Fibroblast of skin of left quadriceps (primary cell): ENCODE measurements at places on chromosomes 2 and 18.

- DNase-seq: peak; percentile 45
These were observed 214.2 kb downstream of the PTGR3 start for GRCh38 chr18:74994502-74995418.

DNA sequence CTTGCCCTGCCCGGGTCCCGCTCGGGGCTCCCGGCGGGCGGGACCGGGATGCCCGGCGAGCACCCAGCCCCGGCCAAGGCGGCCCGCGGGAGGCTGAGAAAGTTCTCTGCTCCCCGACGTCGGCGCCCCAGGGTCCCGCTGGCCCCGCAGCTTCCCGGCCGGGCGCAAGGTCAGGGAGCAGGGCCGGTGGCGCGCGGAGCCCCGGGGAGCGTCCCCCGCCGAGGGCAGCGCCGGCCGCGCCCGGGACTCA, 331 bp downstream of the SERPINE2 start:
- DNase-seq: no peak

DNA sequence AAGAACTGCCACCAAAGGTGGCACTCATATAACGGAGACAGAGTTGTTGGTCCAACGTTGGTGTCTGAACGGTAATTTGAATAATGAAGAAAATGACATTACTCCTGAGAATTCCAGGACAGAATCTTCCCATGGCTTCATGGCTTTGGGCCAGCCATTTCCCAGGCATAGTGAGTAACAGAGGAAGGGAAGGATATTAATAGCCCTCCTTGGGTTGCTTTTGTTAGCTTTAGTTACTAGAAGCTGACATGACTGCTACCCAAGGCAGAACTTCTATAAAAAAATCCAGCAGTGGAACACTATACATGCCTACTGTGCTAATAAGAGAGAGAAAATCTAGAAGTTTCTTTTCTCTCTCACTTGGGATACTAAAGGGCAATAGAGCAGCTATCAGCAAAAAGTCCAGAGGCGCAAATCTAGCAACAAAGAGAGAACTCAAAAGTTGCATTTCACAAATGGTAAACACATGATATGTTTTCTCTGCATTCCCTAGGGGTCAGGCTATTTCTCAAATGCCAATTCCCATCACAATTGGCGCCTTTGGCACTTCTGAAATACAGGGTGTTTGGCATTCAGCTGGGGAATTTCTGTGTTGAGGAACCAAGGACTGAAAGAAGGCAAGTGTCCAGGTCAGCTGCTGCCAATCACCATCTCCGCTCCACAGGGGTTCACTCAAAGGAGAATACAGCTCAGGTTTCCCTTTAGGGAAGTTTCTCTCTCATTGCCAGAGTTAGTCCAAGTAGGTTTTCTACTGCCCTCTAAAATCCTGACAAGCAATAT, 160.8 kb upstream of the KYNU start:
- DNase-seq: peak; percentile 37

DNA sequence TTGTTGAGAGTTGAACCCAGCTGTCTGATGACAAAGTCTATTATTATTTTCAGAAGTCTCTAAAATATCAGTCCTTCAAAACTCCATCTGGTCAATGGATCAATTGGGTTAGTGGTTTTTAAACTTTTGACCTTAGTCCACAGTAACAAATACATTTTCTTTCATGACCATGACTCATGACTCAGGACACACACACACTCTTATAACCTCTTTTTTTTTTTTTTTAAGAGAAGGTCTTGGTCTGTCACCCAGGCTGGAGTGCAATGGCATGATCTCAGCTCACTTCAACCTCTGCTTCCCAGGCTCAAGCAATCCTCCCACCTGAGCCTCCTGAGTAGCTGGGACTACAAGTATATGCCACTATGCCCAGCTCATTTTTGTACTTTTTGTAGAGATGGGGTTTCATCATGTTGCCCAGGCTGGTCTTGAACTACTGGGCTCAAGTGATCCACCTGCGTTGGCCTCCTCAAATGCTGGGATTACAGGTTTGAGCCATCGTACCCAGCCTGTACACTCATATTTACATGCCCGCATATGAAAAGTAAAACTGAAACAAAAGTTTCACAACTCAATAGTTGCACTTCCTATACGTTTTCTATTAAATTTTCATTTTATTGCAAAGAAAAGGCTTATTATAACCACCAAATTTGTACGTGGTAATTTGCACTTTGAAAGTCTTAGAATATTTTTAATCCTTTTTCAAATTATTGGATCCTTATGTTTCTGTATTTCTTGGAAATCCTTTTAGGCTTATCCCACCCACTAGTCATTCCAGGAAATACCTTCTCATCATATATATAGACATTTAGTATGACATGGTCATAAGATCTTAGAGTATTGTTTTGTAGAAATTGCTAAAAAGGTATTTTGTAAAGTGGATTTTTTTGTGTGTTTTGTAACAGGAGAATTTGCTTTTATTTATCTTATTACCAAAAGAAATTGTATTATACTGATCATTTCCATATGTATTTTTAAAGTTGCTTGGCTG, 199.0 kb downstream of the LPIN1 start:
- DNase-seq: no peak

- no peak for DNase-seq
These were observed 71.0 kb downstream of the NOL4 start for GRCh38 chr18:34153711-34154110.

DNA sequence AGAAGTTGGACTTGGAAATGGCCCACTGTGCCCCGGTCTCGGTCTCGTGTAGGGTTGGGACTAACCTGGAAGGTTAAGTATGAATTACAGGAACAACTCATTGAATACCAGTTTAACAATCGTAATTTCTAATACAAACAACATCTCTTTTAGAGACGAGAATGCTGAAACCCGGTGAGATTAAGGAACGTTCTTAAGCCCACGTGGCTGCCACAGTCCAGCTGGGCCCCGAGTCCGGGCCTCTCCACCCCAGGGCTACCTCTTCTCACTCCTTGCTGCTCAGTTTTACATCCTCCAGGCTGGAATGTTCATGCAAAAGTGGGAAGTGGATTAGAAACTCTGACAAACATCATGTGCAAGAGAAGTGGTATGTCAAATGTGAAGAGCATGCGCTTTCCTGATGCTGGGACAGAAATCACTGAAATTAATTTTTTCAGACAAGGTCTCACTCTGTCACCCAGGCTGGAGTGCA, 29.4 kb downstream of the NGEF start:
- DNase-seq: no peak

GRCh38 chr2:217738061-217738460, 264.7 kb downstream of the TNS1 start:
- DNase-seq: no peak

DNA sequence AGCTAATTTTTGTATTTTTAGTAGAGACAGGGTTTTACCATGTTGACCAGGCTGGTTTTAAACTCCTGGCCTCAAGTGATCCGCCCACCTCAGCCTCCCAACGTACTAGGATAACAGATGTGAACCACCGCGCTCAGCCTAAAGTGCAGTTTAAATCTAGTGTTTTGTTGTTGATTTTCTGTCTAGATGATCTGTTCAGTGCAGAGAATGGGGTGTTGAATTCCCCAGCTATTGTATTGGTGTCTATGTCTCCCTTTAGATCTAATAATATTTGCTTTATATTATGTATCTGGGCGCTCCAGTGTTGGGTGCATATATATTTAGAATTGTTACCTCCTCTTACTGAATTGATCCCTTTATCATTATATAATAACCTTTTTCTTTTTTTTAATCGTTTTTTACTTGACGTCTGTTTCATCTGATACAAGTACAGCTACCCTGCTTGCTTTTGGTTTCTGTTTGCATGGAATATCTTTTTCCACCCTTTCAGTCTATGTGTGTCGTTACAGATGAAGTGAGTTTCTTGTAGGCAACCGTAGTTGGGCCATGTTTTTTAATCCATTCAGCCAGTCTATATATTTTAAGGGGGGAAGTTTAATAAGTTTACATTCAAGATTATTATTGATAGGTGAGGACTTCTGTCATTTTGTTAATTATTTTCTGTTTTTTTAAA, 34.3 kb downstream of the GALM start:
- DNase-seq: no peak

- DNase-seq: no peak
These were observed 1203.8 kb upstream of the PIK3C3 start for GRCh38 chr18:40751186-40751585.

DNA sequence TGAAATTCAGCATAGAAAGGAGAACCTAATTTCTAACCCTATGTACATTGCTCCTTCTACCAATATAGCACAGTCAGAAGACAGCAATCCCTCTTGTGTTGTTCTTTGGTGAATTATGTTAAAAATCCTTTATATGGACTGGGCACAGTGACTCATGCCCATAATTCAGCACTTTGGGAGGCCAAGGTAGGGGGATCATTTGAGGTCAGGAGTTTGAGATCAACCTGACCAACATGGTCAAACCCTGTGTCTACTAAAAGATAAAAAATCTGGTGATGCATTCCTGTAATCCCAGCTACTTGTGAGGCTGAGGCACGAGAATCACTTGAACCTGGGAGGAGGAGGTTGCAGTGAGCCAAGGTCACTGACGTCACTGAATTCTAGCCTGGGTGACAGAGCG, 195.6 kb downstream of the TMX3 start:
- DNase-seq: no peak

DNA sequence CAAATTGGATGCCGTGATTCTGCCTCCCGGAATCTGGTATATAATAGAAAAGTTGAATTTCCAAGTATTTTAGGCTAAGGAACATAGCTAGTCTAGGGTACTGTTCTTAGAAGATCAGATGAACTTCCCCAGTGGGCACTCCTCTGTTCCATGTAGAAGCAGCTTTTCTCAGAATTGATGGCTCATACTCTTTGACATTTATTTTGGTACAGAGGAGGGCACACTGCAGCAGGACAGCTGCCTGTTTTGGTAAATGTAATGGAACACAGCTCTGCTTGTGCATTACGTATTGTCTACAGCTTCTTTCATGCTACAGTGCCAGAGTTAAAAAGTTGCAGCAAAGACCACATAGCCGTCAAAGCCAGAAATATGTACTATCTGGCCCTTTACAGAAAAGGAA, 10.8 kb downstream of the YPEL5 start:
- DNase-seq: no peak

- no peak for DNase-seq
These were observed 194.6 kb downstream of the CYRIA start for GRCh38 chr2:16470936-16471490.

- no peak for DNase-seq
These were observed 323.7 kb downstream of the EN1 start for GRCh38 chr2:118523761-118524160.

- peak; percentile 58 for DNase-seq
These were observed 272.9 kb downstream of the IRS1 start for GRCh38 chr2:226526716-226527115.

DNA sequence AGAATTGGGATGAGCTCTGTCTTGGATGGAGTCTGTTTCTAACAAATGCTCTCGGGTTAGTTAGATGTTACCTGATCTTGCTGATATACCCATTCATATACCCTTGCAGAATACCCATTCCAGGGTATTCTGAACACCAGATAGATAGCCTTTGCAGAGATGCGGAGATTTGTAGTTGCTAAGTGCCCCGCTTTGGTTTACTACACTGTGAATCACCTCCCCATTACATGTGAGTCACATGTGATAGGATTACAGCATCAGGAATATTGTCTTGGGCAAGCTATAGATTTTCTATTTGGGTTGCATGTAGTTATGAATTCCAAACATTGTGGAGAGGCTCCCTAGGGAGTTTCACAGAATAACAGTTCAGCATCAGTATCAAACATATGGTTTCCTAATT, 3.8 kb downstream of the VSNL1 start:
- peak; percentile 93 for DNase-seq

DNA sequence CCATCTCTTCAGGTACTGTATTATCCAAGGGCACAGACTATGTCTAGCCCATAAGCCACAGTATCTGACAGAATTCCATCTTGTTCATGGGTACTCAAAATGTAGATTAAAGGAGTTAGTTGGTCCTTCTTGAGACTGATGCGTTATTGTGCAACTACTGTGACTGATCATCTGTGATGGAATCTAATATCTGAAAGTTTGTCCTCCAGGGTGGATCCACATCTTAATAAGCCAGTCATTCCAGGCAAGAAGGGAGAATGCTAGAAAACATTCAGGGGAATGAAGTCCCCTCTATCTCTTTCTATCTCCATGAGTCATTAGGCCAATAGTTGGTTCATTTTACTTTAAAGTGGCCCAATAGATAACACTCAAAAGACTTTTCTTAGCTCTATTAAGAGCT, 252.6 kb downstream of the EXOC6B start:
- no peak for DNase-seq
